ENCODE measurements at places on chromosomes 13 and 19.

DNA sequence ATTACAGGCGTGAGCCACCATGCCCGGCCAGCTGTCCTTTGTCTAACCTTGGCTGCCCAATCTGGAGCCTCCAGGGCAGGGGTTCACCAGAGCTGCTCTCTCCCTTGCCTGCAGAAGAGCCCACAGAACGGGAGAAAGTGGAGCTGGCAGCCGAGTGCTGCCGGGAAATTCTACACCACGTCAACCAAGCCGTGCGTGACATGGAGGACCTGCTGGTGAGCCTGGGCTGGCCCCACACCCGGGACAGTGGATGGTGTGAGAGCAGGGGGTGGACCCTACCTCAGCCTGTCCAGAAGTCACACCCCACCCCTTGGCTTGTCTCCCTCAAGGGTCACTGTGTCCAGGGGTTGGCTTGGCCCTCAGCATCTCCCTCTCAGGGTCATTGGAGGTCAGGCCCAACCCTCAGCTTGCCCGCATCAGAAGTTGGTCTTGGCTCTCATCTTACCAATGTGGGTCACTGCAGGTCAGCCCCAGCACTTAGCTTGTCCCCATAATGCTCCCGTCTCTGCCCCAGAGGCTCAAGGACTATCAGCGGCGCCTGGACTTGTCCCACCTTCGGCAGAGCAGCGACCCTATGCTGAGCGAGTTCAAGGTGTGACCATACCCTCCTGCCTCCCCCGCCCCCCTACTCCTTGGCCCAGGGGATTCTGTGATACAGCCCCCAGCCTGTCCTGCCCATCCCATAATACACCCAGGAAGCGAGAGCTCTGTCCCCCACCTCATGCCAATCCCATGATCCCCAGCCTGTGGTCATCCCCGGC lies 20.4 kb downstream of the ARHGEF1 start:
- no peak for DNase-seq

- no peak for DNase-seq
Observed at GRCh38 chr13:47474839-47475238, 526.2 kb downstream of the SUCLA2 start.

DNA sequence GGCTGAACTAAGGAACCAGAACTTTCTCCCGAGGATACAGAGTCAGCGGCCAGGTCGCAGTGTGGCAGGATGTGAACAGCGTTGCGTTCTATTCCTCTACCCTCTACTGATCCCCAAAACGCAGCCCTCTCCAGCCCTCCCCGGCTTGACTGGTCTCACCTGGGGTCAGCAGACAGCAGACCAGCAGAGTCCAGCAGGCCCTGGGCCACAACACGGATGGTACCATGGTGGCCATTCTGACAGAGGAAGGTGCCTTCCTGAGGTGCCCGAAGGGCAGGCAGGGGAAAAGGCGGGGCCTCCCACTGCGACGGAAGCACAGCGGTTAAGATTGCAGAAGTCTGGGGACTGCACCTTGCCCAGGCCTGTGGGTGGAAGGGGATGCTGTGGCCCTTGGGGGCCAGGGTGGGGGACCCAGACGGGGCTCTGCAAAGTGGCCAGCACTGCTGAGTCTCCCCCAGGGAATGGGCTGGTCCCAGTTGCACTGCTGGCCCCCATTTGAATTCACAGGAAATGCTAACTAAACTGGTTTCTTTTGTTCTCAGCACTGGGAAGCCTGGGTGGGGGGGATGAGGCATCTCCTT lies at the start of gene ICAM3:
Gene ICAM3, minus strand, starts transcription at position 245 of the 581 bp plus-strand sequence. Its CDS starts 10 bp downstream, at position 235.
- no peak for DNase-seq

DNA sequence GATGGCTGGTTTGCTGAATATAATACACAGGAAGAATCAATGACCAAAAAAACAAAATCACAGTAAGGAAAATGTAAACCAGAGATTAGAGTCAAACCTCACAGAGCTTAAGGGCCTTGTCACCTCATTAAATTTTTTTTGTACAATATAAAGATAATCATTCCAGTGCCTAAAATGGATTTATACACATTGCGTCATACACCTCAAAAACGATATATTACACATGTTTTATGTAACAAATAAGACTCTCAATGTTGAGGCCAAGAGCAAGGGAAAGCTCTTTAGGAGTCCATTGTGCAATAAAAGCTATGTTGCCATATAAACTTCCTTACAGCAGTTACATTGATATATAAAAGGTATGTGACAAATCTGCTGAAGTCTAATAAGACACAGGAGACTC lies 856.7 kb upstream of the SLITRK1 start:
- no peak for DNase-seq

DNA sequence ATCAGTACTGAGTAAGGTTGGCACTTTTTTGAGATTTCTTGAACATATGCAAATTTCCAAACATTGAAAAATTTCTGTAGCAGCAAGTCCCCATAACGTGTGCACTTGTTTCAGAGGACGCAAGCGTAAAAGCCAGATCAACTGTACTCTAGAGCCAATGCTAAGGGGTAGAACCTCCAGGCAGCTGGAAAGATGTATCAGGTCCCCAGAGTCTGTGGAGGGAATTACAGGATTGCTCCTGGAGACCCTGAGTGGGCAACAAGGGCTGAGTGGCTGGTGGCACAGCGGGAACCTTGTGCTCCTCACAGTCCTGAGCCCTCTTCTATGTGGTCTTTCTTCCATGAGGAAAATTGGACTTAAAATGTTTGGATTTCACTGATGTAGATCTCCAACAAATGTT lies 53.9 kb upstream of the AMER2 start:
- DNase-seq: no peak

DNA sequence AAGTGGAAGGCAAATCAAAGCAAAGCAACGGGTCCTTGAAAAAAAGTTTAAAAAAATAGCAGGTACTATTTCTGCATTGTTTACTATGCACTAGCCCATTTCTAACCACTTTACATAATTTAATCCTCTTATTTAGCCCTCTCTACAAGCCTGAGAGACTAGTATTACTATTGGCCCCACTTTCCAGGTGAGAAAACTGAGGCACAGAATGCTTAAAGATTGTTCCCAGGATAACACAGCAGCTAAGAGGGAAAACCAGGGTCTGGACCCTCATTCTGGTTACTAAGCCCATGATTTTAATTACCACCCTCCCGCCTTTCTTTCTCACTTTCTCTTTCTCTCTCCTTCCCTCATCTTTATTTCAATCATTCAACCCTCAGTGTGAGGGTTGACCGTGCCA lies 5.7 kb downstream of the ZSWIM9 start:
- no peak for DNase-seq
